Uterus (tissue), 4 donors: ENCODE measurements at places on chromosomes 3 and 15. TPM values are rescaled to one million over a fixed set of nuclear protein-coding genes. Genes with fewer than 3 reads are reported as not detected.

DNA sequence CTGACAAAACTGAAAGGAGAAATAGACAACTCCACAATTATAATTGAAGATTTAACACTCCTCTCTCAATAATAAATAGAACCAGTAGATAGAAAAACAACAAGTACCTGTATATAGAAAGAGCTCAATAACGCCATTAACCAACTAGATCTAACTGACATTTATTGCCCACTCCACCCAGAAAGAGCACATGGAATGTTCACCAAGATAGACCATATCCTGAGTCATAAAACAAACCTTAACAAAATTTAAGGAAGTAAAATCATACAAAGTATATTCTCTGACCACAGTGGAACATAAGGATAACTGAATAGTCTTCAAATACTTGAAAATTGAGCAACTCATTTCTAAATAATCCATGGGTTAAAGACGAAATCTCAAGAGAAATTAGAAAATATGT is 25.1 kb downstream of the KBTBD12 start:
- H3K4me3 ChIP-seq: no peak overlapping the region
- H3K4me1 ChIP-seq: no peaks in the 10 kb centered on the region
- H3K27me3 ChIP-seq: no peaks in the 10 kb centered on the region
- H3K36me3 ChIP-seq: no peaks in the 10 kb centered on the region
- no peak for DNase-seq

DNA sequence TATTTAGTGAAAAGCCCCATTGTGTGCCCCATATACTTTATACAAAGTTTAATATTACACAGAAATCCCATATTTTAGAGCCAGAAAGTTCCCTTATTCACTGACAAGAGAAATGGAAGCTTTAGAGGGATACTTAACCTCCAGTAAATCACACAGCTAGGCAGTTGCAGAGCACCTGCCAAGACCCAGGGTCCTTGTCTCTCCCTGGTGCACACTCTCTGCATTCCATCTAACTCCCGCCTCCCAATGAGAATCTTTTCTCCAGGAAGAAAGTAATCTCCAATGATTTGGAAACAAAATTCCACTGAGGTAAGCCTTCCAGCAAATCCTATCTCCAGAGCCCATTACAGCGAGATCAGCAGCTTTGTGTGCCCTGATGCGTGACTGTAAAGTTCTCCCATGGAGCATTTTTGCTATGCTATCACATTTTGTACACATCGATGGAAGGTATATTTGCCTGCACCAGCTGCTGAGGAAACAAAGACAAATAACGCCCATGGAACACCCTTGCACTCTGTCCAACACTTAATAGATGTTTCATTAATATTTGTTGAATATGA is 41.4 kb downstream of the ULK4 start:
- H3K4me1 ChIP-seq: no peaks in the 10 kb centered on the region
- no peak for DNase-seq
- H3K4me3 ChIP-seq: no peak overlapping the region
- H3K27me3 ChIP-seq: no peaks in the 10 kb centered on the region
- H3K27ac ChIP-seq: no peak overlapping the region
- H3K36me3 ChIP-seq: no peaks in the 10 kb centered on the region

The STRIT1 gene
- total RNA-seq: not detected

DNA sequence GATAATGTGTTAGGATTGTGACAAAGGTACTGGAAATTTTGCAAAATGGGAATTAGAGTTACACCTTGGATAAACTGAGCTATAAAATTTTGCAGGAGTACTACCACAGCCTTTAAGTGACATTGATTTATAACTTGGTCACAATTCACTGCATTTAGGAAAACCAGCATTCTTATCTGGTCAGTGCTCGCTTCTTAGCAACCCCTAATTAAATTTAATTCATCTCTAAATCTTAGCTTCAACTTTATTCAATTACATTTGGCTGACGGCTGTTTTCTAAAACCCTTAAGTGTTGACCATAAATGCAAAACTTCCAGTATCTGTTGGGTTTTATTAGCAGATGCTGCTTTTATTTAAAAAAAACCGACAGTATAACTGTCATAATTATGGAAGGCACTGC is 31.3 kb downstream of the TFRC start:
- no peak for DNase-seq
- no peaks in the 10 kb centered on the region for H3K4me1 ChIP-seq
- H3K36me3 ChIP-seq: no peaks in the 10 kb centered on the region

The MRAS gene
- 83.0 TPM for total RNA-seq

The PROS1 gene
- total RNA-seq: 14.6 TPM

- H3K36me3 ChIP-seq: no peaks in the 10 kb centered on the region
- no peak overlapping the region for H3K27ac ChIP-seq
- H3K27me3 ChIP-seq: no peaks in the 10 kb centered on the region
Measured at GRCh38 chr3:24052446-24052845, 107.4 kb downstream of the NR1D2 start.

- H3K4me3 ChIP-seq: no peak overlapping the region
- H3K27me3 ChIP-seq: no peaks in the 10 kb centered on the region
- H3K4me1 ChIP-seq: no peaks in the 10 kb centered on the region
- no peak overlapping the region for H3K27ac ChIP-seq
Measured at GRCh38 chr15:43225201-43225949, 4.6 kb upstream of the EPB42 start.

DNA sequence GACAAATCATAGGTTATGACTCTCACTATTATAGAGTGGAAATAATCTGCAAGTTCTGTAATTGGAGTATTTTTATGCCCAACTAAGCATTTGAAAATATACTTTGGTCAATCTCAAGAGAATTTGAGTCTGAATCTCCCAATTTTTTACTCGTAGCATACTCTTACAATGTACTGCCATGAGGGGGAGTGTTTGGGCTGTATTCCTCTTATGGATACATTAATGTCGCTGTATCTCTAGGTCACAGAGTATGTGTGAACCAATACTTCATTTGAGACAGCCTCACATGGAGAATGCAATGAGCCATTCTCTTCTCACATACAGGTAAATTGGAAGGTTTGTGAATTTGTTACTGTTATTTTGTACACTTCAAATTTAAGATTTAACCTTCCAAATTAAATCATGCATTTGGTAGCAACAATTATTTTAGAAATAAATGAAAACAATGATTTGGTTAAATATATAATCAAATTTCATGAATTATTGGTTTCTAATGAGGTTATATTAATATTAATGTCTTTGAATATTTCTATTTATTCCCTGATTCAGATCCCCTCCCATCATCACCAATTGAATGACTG is 5.5 kb upstream of the CD200 start:
- H3K4me3 ChIP-seq: no peak overlapping the region
- no peaks in the 10 kb centered on the region for H3K27me3 ChIP-seq
- no peak overlapping the region for H3K27ac ChIP-seq
- H3K4me1 ChIP-seq: no peaks in the 10 kb centered on the region
- no peak for DNase-seq

DNA sequence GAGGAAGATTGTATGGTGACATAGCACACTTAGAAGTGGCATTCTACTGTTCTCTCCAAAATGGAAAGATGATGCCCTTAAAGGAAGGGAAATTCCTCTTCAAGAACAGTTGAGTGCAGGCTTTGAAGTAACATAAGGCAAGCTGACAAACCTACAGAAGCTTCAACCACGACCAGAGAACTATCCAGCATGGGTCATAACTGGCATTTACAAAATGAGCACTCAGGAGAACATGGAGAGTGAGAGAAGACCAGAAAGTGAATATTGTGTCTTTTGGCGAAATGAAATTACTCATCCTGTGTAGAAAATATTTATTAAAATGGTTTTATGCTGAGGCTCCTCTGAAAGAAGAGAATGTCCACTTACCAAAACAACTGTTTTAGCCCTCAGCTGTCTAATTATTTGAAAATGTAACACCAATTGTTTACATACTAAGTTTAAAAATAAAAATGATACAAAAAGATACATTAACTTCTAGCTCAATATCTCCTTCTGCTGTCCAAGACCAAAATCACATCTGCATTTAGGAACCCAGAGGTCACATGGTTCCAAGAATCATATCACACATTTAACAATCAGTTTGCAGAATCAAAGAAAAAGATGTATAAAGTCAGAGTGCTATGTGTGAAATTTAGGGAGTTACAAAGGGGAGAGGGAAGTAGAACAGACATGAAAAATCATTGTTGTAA is 216.9 kb downstream of the ATP8B4 start:
- DNase-seq: no peak
- peak overlapping the region; percentile 84 for H3K27ac ChIP-seq
- peak overlapping the region; percentile 8 for H3K4me3 ChIP-seq

GRCh38 chr3:50616770-50617095 is 218 bp upstream of the MAPKAPK3 start:
- no peaks in the 10 kb centered on the region for H3K36me3 ChIP-seq
- DNase-seq: peak; percentile 93
- no peaks in the 10 kb centered on the region for H3K27me3 ChIP-seq
- peaks cover 12% of the 10 kb centered on the region for H3K4me1 ChIP-seq

DNA sequence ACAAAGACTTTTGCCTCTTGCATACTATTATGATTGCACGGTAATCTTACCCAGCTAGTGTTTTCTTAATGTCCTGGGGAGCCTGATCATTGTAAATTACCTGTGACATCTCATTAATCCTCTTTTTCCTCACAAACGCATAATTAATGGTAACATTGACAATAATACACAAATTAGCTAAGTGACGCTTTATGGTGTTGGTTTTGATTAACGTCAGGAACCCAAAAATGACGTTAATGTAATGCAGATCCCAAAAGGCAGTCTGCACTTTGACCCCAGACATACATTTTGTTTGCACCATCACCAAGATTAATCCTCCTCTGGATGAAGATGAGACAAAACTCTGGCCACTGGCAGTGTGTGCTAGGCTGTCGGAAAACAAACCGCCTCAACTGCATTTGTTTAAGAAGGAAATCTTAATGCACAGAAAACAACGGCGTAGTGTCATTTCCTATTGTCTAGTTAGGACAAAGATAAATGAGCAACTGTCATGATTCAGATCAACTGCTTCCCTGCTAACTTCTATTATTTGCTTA is 83.9 kb upstream of the CDIN1 start:
- no peaks in the 10 kb centered on the region for H3K4me1 ChIP-seq
- H3K36me3 ChIP-seq: no peaks in the 10 kb centered on the region
- H3K27ac ChIP-seq: no peak overlapping the region
- DNase-seq: no peak

The TGM5 gene
- total RNA-seq: not detected

DNA sequence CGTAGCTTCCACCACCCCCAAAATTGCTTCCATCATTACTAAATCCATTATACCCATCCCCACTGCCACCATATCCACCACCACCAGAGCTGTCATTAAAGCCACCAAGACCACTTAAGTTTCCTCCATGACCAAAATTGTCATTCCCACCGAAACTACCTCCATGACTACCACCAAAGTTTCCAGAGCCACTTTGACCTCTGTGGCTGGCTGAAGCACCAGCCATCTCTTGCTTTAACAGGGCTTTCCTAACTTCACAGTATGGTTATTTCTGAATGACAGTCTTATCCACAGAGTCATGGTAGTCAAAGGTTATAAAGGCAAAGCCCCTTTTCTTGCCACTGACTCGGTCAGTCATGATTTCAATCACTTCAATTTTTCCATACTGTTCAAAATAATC is 24.3 kb upstream of the DENND4A start:
- no peaks in the 10 kb centered on the region for H3K4me1 ChIP-seq
- no peaks in the 10 kb centered on the region for H3K27me3 ChIP-seq

- no peak overlapping the region for H3K27ac ChIP-seq
- no peak for DNase-seq
- H3K4me3 ChIP-seq: no peak overlapping the region
- H3K27me3 ChIP-seq: no peaks in the 10 kb centered on the region
- H3K36me3 ChIP-seq: no peaks in the 10 kb centered on the region
Measured at GRCh38 chr15:64222573-64223366, 59.9 kb upstream of the PPIB start.

- DNase-seq: no peak
- H3K27ac ChIP-seq: no peak overlapping the region
- no peaks in the 10 kb centered on the region for H3K36me3 ChIP-seq
- H3K4me1 ChIP-seq: no peaks in the 10 kb centered on the region
- no peaks in the 10 kb centered on the region for H3K27me3 ChIP-seq
Measured at GRCh38 chr3:114879059-114880031, 267.7 kb downstream of the ZBTB20 start.

The PRR20G gene
- total RNA-seq: not detected

DNA sequence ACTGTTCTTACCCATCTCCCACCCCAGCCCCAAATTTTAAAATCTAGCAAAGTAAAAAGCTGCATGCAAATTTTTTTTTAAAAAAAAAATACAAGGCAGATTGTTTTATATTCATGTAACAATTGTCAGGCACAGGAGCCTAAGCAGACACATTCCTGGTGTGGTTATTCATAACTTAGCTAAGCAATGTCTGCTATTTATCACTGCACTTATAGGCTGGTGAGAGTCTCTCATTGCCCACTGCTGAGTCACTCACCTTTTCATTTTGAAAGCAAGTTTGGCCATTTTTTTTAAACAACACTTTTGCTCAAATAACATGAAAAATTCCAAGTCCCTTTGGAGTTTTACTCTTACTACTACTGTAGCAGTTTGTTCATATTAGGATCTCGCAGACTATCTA is 413.9 kb downstream of the RBMS3 start:
- no peaks in the 10 kb centered on the region for H3K36me3 ChIP-seq
- H3K4me1 ChIP-seq: peaks cover 8% of the 10 kb centered on the region
- no peaks in the 10 kb centered on the region for H3K27me3 ChIP-seq
- DNase-seq: no peak
- H3K4me3 ChIP-seq: no peak overlapping the region

The AADACL2 gene
- total RNA-seq: not detected

The CYP1A2 gene
- total RNA-seq: not detected

The KIF15 gene
- 0.51 TPM for total RNA-seq

DNA sequence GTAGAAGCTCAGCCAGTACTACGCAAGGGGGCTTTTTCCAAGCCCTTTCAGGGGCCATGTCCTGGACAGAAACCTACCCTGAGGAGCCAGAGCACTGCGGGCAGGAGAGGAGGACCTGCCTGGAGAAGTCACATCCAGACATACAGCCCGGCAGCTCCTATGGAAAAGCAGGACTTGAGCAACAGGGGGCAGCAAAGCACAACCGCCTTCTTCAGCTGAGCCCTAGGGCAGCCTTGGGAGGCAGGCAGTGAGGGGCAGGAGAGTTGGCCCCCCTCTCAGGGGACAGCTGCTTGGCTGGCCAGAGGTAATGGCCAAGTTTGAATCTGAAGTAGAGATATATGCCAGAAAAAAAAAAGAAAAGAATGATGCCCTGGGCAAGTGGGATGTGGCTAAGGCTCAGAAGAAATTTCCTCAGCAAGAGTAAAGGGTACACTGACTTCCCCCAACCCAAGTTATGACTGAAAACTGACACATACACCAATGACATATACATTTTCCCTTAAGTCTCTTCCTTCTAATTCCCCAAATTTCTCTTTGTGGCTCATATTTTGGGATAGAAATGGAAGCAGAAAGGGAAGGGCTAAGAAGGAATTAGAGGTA is 56.9 kb downstream of the CYP19A1 start:
- H3K4me1 ChIP-seq: no peaks in the 10 kb centered on the region
- no peak overlapping the region for H3K4me3 ChIP-seq

DNA sequence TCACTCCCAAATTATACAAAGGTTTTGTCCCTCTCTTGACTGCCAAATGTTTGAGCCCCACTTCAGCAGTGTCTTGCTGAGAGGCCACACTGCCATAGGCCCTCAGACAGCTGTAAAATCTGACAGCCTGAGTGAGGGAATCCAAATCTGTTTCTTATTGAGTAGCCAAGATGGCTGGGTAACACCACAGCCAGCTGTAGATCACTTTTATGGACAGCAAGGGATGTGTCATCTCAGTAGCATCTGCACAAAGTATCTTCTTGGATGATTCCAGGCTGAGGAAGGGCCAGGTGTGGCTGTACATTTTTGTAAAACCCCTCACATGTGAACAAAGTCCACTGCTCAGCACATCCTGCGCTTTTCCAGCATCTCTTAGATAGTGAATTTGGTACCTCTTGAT is 237.0 kb upstream of the LRTM1 start:
- H3K4me1 ChIP-seq: no peaks in the 10 kb centered on the region
- no peak overlapping the region for H3K27ac ChIP-seq
- H3K36me3 ChIP-seq: no peaks in the 10 kb centered on the region
- no peaks in the 10 kb centered on the region for H3K27me3 ChIP-seq
- no peak for DNase-seq

The TMEM266 gene
- total RNA-seq: 0.35 TPM

The TOP2B gene
- 159 TPM for total RNA-seq
